ENCODE measurements at places on chromosomes 11 and 22.

DNA sequence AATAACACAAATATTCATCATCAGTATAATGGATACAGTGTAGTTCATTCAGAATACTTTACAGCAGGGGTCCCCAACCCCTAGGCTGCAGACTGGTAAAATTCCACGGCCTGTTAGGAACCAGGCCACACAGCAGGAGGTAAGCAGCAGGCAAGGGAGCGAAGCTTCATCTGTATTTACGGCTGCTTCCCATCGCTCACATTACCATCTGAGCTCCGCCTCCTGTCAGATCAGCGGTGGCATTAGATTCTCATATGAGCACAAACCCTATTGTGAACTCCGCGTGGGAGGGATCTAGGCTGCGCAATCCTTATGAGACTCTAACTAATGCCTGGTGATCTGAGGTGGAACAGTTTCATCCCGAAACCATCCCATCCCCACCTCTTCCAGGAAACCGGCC is 125.1 kb downstream of the SERGEF start:
- no peak for DNase-seq

- no peak for DNase-seq
Observed at GRCh38 chr11:112836256-112836602, 125.0 kb upstream of the NCAM1 start.

DNA sequence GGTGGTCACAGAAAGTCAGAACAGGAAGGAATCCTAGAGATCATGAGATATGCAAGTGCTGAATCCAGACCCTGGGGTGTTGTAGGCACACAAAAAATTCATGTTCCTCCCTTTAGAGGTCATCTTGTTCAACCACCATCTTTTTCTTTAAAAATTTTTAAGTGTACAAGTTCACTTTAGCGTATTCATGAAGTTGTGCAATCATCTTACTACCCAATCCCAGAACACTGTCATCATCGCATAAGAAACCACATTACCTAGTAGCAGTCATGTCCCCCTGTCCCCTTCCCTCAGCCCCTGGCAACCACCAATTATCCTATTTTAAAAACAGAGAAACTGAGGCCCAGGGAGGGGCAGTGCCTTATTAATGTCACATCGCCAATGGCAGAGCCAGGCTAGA is 20.3 kb upstream of the WNT11 start:
- no peak for DNase-seq

DNA sequence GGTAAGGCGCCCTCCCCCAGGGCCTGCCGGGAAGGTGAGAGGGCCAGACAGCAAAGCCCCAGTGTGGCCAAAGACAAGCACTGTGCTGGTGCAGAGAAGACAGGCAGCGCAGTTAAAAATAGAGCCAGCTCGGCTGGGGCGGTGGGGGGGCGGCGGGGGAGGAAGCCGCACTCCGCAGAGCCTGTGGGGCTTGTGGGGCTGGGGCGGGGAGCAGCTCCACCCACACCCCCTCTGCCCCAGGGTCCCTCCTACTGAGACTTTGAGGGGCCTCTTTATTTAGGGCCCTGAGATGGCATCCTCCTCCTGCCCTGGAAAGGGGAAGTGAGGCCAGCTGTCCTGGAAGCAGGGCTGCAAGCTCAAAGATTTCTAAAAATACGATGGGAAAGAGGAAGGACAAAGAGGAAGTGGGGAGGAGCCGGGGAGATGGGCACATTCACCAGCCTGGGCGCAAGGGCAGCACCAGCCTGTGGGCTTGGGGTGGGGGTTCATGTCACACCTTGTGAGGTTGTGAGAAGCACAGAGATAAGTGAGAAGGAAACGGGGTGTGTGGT is 2.6 kb downstream of the CYTH4 start:
- DNase-seq: no peak

- DNase-seq: no peak
Observed at GRCh38 chr11:110279881-110280280, 16.5 kb downstream of the RDX start.

Data from NCI-H1048 (cell line).